RPMI7951 (cell line): ENCODE measurements at places on chromosomes 11 and 22. TPM values are rescaled to one million over a fixed set of nuclear protein-coding genes. Genes with fewer than 3 reads are reported as not detected.

MS4A6A gene
- not detected in 2 replicates for total RNA-seq

KCNK7 gene
- not detected in 2 replicates for total RNA-seq

C11orf97 gene
- total RNA-seq, result not detected in 2 replicates

MUC2 gene
- not detected in 2 replicates for total RNA-seq

TMEM258 gene
- 158 and 203 TPM in 2 replicates for total RNA-seq

APOA5 gene
- not detected in 2 replicates for total RNA-seq

HTR3A gene
- total RNA-seq, result not detected in 2 replicates

PTPRCAP gene
- 0.39 TPM in 1 of 2 replicates, not detected in the other for total RNA-seq

TNNT3 gene
- total RNA-seq, result not detected in 2 replicates

LMO1 gene
- not detected in 2 replicates for total RNA-seq

HOATZ gene
- total RNA-seq, result not detected in 2 replicates

MYO18B gene
- total RNA-seq, result 0.24 and 0.29 TPM in 2 replicates
